ENCODE measurements at places on chromosomes 6 and 20.
A peak's percentile ranks its signal among the peaks of the same experiment; 100 is the strongest.

- peak; percentile 73 for DNase-seq
Observed at GRCh38 chr20:58179083-58179431, 49.4 kb downstream of the ANKRD60 start.

DNA sequence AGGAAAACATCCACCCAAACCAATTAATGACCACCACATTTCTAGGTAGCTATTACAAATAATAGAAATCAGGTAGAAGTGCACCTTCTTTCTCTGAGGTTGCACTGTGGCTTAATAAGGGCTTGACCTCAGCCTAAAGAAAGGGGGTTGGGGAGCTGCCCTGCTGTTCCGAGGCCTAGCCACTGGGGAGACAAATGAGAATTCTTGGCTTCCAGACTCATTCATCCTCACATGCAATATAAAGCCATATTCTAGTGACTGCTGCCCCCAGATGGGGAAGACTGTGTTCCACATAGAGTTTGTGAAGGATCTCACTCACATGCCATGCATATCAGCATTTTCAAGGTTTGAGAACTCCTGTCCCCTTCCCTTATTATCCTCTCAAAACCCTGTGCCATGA lies 22.9 kb downstream of the SAYSD1 start:
- DNase-seq: no peak

DNA sequence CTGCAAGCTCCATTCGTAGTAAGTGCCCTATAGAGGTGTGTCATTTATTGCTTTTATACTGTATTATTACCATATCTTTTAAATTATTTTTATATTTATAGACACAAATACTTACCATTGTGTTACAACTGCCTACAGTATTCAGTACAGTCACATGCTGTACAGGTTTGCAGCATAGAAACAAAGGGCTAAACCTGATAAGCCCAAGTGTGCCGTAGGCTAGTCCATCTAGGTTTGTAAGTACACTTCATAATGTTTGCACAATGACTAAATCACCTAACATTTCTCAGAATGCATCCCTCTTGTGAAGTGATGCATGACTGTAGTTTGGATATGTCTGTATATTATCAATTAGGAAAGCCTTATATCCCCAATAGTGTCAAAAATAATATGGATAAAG lies 122.8 kb downstream of the CLVS2 start:
- DNase-seq: no peak

DNA sequence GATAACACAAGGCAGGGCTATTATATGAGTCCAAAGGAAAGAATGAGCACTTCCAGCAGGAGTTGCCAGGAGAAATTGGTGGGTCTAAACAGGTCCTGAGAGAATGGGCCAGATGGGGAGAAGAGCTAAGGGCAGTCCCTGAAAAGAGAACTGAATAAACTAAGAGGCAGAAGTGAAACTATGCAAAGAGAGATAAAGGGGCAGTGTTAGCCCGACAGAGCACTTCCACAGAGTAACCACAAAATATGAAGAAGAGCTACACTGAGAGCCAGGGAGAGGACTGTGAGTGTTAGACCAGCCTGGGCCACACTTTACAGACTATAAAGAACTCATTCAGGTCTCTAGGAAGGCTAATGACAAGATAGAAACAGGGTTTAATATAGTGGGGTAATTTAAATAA lies 43.8 kb downstream of the RALGAPA2 start:
- DNase-seq: no peak

DNA sequence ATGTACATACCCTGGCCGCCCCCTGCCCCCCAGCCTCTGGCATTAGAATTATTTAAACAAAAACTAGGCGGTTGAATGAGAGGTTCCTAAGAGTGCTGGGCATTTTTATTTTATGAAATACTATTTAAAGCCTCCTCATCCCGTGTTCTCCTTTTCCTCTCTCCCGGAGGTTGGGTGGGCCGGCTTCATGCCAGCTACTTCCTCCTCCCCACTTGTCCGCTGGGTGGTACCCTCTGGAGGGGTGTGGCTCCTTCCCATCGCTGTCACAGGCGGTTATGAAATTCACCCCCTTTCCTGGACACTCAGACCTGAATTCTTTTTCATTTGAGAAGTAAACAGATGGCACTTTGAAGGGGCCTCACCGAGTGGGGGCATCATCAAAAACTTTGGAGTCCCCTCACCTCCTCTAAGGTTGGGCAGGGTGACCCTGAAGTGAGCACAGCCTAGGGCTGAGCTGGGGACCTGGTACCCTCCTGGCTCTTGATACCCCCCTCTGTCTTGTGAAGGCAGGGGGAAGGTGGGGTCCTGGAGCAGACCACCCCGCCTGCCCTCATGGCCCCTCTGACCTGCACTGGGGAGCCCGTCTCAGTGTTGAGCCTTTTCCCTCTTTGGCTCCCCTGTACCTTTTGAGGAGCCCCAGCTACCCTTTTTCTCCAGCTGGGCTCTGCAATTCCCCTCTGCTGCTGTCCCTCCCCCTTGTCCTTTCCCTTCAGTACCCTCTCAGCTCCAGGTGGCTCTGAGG lies 7.6 kb downstream of the CDKN1A start:
- peak; percentile 78 for DNase-seq

DNA sequence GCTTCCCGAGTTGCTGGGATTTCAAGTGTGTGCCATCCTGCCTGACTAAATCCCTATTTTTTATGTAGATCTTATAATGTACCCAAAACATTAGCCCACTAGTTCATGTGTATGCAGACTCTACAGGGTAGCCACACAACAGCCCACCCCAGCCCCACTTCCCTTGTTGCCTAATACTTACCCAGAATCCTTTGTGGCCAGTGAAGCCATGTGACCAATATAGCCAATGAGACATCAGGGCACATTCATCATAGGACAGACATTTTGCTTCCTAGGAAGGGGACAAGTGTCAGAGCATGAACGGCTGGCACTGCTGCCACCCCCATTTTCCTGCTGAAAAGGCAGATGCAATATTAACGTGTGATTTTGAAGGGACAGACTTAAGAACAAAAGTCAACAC lies 36.0 kb upstream of the TCP11 start:
- DNase-seq: no peak
